ENCODE measurements at places on chromosomes 2 and 18. TPM values are rescaled to one million over a fixed set of nuclear protein-coding genes. Genes with fewer than 3 reads are reported as not detected.

- DNase-seq, result no peak
Observed at GRCh38 chr2:135182601-135183000, 130.5 kb downstream of the RAB3GAP1 start.

GRCh38 chr2:41954304-41955291 lies 93.2 kb upstream of the PKDCC start:
- DNase-seq, result no peak

DNA sequence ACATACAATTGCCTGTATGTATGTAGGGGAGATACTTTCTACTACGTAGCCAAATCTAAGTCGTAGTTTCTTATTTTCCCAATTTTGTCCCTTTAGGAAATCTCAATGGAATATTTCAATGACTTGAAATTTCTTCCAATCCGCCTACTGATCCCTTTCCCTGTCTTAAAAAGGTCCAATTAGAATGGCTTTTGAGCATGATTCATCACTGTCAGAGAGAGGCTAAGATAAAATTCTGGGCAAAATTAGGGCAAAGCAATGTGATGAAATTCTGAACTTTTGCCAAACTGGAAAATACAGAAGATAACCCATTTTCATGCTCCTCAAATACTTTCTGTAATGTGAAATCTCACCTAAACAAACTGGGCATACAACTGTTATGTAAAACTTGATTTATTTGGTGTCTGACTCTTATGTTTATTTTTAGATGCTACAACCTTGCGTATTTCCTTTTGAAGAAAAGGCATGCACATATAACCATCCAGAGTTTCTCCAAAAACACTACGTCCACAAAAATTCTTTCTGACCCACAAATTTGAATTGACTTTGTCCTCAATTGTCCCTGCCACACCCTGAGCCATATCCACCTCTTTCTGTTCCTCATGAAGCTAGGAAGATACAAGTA lies 147.1 kb downstream of the IKZF2 start:
- no peak for DNase-seq

- no peak for DNase-seq
Observed at GRCh38 chr18:78830826-78831225, 148.8 kb upstream of the SALL3 start.

- DNase-seq, result peak; percentile 82
Observed at GRCh38 chr2:65300761-65301711, 73.4 kb downstream of the ACTR2 start.

DNA sequence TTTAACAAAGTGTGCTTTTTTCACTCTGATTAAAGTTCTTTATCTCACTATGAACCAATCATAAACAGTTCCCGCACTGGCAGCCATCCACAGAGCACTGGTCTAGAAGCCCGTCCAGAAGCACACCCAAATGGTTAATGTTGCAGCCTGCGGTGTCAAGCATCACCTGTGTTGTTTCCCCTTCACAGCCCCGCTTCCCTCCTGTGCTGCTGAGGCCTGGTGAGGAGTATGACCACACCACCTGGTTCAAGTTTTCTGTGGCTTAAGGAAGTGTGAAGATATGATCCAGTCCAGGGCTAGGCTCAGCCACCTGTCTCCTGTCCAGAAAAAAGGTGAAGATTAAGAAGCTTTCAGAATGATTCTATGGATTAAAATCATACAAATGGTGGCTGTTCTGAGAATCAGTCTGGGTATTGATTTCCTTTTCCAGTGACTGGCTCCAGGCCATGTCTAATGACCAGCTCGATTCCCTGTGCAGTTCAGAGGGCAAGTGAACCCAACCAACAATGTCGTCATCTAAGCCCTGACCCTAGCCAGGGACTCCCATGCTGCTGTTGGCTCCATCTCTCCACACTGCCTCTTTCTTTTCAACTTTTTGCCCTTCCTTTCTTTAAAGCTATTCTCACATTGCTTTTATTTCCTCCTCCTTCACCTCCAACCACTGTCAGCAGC lies 17.7 kb downstream of the SRSF7 start:
- DNase-seq, result no peak

DNA sequence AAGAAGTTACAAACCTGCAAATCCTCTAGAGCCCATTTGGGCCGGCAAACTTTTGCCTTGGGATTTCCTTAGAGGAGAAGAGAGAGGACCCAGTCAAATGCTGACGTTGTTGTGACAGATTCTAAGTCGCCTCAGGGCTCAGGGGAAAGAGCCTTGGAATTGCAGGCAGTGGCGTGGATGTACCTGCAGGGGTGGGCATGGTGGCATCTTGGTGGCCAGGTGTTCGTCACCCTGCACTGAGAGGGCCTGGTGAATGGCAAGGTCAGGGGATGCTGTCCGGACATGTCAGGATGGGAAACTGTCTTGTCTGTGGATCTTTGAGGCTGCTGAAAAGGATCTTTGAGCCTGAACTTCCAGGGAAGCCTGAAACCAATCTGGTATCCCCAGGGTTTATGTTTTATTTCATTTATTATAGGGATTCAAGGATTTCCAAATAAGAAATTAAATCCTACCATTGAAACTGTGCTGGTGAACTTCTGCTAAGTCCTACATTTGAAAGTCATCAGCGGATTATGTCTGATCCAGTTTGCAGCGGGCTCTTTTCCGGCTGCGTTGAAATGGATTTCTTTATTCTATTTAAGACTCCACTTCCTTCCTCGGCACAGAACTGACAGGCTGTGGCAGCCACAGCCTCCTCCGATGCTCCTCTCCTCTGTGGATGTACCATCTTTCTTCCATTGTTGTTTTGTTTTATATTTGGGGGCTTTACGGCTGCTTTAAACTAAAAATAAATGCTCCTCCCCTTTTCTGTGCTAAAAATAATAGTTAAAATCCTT lies 207.6 kb downstream of the AGAP1 start:
- no peak for DNase-seq

DNA sequence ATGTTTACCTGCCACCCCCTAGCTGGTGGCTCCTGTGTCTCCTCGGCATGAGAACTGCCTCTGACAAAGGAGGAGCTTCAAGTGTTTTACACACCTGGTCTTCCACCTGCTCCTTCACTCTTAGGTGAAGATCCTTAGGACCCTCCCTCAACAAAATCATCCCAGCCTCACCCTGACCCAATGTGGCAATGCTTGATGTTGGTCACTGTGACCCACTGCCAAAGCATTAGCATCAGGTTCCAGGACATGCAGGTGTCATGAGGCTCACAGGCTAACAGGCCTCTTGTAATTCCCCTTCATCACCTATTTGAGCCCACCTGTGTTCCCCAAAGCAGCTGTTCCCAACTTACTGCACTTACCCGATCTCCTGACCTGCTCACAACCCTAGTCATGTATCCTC lies 9.8 kb downstream of the FZD5 start:
- DNase-seq, result no peak

GRCh38 chr2:188196343-188197008 lies 95.2 kb upstream of the GULP1 start:
- DNase-seq, result peak; percentile 29

DNA sequence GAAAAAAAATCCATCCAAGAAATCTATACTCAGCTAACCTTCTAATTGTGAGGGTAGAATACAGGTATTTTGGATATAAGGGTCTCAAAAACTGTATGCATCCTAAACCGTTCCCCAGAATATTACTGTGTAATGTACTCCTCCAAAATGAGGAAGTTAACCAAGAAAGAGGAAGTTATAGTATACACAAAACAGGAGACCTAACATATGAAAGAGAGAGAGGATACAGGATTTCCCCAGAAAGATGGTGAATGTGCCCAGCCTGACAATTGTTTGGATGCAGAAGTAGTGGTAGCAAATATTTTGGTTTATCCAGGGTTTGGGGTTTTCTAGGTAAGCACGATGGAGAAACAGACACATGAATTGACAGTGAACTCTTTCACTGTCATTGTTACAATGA lies 50.6 kb downstream of the GALNT3 start:
- DNase-seq, result no peak

DNA sequence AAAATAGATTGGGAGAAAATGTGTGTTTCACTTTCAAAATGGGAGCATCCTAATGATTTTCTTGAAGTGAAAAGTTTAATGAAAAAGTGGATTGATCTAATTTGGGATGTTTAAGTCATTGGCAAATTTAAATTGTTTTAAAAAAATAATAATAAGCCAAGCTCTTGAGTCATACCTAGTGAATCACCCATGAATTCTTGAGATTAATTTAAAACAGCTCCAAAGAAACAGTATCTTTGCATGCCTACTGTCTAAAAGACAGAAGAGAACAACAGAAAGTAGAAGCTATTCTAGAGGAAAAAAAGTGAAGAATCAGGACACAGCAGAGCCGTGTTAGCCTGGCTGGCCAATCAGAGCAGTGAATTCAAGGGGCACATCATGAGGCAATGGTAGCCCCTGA lies 7.7 kb downstream of the ACVR1C start:
- no peak for DNase-seq

- peak; percentile 76 for DNase-seq
Observed at GRCh38 chr2:63056107-63057050, 5.7 kb downstream of the OTX1 start.

DNA sequence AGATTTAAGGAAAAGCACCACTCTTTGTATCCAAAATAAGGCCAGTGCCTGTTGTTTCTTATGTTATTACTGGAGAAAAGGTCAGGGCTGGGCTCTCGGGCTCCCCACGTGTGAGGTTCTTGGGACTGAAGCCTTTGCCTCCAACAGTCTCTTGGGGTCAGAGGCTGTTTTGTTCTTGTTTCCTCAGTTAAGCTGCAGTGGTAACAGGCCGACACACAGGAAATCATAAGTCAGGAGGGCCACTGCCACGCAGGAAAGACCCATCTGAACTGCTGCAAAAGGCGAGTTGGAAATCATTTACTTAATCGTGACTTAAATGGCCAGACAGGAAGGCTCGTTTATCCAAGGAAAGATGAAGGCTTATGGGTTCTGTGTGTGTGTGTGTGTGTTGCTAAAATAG lies 30.3 kb upstream of the IL37 start:
- DNase-seq, result no peak

DNA sequence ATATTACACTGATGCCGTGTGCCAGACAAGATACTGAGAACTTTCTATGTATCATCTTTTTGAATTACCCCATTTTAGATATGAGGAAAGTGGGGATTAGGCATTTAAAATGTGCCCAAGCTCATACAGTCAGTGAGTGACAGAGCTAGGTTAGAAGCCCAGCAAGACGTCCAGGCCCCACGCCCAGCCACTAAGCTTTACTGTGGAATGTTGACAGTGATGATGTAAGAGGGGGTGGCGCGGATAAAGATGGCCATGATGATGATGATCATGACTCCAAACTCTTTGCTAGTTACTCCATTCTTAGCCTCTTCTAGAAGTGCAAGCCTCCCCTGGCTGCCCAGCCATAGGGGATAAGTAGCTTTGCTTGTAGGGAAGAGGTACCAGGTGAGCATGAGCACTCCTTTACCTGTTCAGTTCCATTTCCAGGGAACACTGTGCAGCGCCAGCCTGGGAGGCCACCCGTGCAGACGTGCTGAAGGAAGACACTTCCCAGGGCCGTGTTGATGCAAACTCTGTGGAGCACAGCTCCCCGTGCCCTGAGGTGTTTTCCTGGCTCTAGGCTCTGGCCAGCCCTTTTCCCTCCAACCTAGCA lies 65.5 kb downstream of the BCL2L11 start:
- no peak for DNase-seq

DNA sequence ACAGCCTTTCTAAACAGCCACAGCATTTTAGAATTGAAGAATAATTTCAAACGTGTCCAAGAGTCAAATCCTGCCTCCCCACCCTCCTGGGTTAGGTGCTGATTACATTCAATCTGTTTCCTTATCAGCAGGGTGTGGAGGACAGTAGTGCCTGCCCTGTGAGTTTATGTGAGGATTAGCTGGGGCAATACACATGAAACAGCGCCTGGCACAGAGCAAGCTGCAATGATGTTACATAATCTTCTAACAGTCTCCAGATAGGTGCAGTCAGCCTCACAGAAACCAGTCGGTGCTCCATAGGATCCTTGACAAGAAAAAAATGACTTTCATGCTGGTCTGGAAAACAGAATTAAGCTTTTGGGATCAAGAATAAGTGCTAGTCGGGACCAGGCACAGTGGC lies 91.7 kb upstream of the ITGA6 start:
- DNase-seq, result no peak

GRCh38 chr2:183678908-183679307 lies 554.7 kb downstream of the NUP35 start:
- DNase-seq, result no peak

- DNase-seq, result no peak
Observed at GRCh38 chr2:9228781-9229469, 22.3 kb downstream of the ASAP2 start.

DNA sequence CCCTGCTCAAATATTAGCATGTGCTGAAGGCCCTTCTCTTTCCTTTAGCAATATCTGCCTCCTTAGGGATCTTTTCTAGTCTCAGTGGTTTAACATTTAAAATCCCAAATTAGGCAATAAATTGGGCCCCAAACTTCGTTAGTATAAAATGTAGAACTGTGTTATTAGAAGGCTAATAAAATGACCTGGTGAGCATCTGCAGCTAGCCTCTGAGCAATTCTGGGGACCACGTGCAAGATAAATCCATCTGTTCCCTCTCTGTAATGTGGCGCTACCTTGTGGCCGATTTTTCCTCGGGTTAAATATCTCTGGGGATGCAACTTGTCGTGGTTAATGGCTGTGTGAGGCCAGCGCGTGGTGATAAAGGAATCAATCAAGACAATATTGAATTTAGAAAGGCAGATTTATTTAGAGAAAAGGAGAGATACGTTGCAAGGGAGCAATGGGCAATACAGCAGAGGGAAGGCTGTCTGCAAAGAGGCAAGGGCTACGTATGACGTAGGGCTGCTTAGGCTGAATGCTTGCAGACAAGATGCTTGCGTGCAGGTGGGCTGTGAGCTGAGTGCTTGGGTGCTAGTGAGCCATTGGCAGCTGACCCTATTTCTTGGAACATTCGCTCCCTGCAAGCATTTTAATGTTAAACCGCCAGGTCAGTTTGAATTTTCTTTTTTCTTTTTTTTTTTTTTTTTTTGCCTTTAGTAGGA lies 18.5 kb upstream of the IL36G start:
- DNase-seq, result no peak

GRCh38 chr2:136572335-136572734 lies 193.0 kb upstream of the THSD7B start:
- DNase-seq, result peak; percentile 26

GRCh38 chr2:19547321-19547720 lies 188.9 kb upstream of the OSR1 start:
- no peak for DNase-seq

- DNase-seq, result no peak
Observed at GRCh38 chr2:50490991-50491390, 540.9 kb downstream of the NRXN1 start.

GRCh38 chr2:236505041-236505440 lies 64.6 kb upstream of the ACKR3 start:
- no peak for DNase-seq

The MATN3 gene
- 1.2 TPM for polyA plus RNA-seq

The HOXD4 gene
- polyA plus RNA-seq, result 3.8 TPM

The TTR gene
- polyA plus RNA-seq, result 1.8 TPM

The PRKRA gene
- polyA plus RNA-seq, result 65.5 TPM

The CDC42EP3 gene
- polyA plus RNA-seq, result 30.7 TPM

The GRP gene
- polyA plus RNA-seq, result not detected

The CREG2 gene
- polyA plus RNA-seq, result 4.2 TPM

The LIMS3 gene
- 6.7 TPM for polyA plus RNA-seq

The SLC9A4 gene
- polyA plus RNA-seq, result 0.16 TPM

The HTR2B gene
- 0.08 TPM for polyA plus RNA-seq

Measured in muscle of back (tissue), 13 donors.